Liver (tissue), 10 donors: ENCODE measurements at places on chromosomes 2 and 18. TPM values are rescaled to one million over a fixed set of nuclear protein-coding genes. Genes with fewer than 3 reads are reported as not detected.
A peak's percentile ranks its signal among the peaks of the same experiment; 100 is the strongest.

- H3K4me1 ChIP-seq = no peaks in the 10 kb centered on the region
- no peak overlapping the region for H3K27ac ChIP-seq
- H3K27me3 ChIP-seq = no peaks in the 10 kb centered on the region
- no peak for DNase-seq
Observed at GRCh38 chr18:41870817-41871216, 84.2 kb upstream of the PIK3C3 start.

- H3K4me3 ChIP-seq = no peak overlapping the region
- peaks cover 9% of the 10 kb centered on the region for H3K4me1 ChIP-seq
- no peaks in the 10 kb centered on the region for H3K27me3 ChIP-seq
- no peak overlapping the region for H3K27ac ChIP-seq
- DNase-seq = no peak
Observed at GRCh38 chr2:109124982-109125592, 3.9 kb upstream of the SH3RF3 start.

- no peaks in the 10 kb centered on the region for H3K4me1 ChIP-seq
- H3K4me3 ChIP-seq = no peak overlapping the region
Observed at GRCh38 chr2:20453087-20453486, 6.2 kb downstream of the RHOB start.

GRCh38 chr2:88188748-88189147 is 18.6 kb downstream of the THNSL2 start:
- H3K27ac ChIP-seq = no peak overlapping the region
- DNase-seq = no peak
- no peaks in the 10 kb centered on the region for H3K27me3 ChIP-seq
- H3K36me3 ChIP-seq = peaks cover 2% of the 10 kb centered on the region

- no peak for DNase-seq
- H3K27ac ChIP-seq = no peak overlapping the region
- H3K27me3 ChIP-seq = no peaks in the 10 kb centered on the region
Observed at GRCh38 chr2:227629435-227629834, 12.1 kb downstream of the SCYGR4 start.

- no peak overlapping the region for H3K27ac ChIP-seq
- no peak overlapping the region for H3K4me3 ChIP-seq
- no peak for DNase-seq
Observed at GRCh38 chr2:9941196-9941995, 10.1 kb upstream of the GRHL1 start.

DNA sequence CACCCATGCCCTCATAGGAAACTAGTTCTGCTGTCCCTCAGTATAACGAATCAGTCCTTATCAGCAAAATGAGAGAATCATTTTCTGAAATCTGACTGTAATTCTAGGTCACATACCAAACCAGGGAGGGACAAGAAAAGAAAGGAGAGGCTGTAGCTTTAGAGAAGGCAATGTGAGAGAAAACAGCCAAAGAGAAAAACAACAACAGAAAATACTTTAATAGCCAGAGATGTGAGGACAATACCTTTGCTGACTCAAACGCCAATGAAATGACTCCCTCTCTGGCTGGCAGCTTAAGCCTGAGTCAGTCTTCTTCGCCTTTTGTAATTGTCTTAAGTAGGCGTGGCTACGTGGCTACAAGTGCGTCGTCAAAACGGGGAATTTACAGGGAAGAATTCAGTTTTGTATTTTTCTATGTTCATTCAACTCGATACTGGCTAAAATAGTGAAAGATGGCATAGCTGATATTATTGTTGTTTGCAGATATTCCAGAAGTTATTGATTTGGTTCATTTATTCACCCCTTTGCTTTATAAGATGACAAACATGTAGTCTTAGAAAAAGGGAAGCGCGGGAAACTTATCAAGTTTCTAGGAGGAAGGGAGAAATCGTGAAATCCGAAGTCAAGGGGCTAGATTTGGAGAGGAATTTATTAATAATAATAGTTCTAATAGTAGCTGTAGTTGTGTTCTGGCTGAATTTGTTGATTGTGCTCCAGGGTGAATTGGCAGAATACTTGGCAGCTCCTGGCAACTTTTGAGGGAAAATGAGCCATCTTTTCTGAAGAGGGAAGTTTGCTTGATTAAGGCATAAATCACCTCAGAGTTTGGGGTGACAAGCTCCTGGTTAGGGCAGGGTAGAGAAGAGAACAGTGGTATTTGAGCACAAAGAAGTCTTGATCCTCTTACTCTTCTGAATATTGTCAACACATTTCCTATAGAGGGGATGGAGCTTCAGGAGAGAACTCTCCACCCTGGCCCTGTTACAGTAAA is at the start of gene IL1A:
Gene IL1A (minus strand): TSS at position 295 of the 991 bp plus-strand sequence. CDS start 723 bp downstream, outside the sequence.
- H3K27ac ChIP-seq = no peak within 1 kb of the TSS
- H3K27me3 ChIP-seq = no peaks in the 10 kb centered on the region
- H3K4me3 ChIP-seq = no peak within 1 kb of the TSS
- no peaks in the 10 kb centered on the region for H3K4me1 ChIP-seq
- DNase-seq = no peak

DNA sequence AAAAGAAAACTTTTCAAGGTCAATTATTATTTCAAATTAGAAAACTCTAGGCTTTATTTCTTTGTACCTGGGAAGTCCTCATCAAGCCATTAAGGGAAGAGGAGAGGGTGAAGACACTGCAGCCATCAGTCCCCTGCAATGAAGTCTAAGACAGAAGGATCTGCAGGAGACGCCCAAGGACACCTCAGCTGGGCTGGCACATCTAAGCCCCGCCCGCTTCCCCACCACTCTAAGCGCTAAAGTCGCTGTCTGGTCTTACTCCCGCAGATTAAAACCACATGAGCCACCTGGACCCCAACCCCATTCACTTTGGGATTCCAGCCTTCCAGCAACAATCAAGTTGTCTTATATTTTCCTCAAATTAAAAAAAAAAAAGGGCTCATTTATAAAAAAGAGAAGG is 104.4 kb downstream of the AFF3 start:
- no peak overlapping the region for H3K4me3 ChIP-seq
- no peaks in the 10 kb centered on the region for H3K36me3 ChIP-seq

- peak overlapping the region; percentile 80 for H3K27ac ChIP-seq
- DNase-seq = no peak
- H3K4me3 ChIP-seq = peak overlapping the region; percentile 92
- H3K36me3 ChIP-seq = no peaks in the 10 kb centered on the region
- H3K4me1 ChIP-seq = no peaks in the 10 kb centered on the region
- no peaks in the 10 kb centered on the region for H3K27me3 ChIP-seq
Observed at GRCh38 chr2:64143169-64144056, 807 bp downstream of the PELI1 start.

DNA sequence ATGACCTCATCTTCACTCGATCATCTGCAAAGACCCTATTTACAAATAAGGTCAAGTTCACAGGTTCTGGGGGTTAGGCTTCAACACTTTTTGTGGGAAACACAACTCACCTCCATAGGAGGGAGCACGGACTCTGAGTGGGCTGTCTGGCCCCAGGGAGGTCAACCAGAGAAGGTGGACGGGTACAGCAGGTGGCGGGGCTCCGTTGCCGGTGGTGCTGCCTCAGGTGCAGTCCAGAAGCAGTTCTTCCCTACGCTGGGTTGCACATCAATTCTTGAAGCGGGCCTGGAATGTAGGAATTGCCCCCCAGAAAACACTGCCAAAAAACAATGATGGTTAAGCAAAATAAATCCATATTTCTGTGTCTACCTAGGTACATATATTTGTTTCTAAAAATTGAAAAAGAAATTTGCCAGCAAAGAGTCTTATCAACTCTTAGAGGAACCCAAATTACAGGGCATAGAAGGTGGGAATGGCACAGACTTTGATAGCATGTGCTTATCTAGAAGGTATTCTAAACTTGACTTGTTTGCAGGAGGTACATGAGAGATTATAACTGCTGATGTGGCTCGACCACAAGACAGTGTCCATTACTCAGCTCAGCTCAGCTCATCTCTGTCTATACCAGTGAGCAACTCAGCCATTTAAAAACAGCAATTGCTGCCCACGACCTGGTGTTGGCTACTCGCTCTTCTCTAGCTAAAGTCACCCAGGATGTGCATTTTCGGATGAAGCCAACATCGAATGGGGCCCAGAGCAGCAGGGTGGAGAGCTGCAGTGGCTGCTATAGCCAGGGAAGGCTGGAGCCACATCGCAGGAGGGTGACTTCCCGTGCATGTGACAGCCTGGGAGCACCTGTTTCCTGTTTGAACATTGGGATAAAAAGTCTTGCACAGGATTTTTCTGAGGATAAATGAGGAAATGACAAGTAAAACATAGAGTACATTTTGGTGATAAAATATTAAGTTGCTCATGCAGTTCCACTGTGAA is 128.7 kb downstream of the RNF144A start:
- H3K27me3 ChIP-seq = no peaks in the 10 kb centered on the region
- no peaks in the 10 kb centered on the region for H3K4me1 ChIP-seq
- no peaks in the 10 kb centered on the region for H3K36me3 ChIP-seq
- H3K4me3 ChIP-seq = no peak overlapping the region
- H3K27ac ChIP-seq = no peak overlapping the region

DNA sequence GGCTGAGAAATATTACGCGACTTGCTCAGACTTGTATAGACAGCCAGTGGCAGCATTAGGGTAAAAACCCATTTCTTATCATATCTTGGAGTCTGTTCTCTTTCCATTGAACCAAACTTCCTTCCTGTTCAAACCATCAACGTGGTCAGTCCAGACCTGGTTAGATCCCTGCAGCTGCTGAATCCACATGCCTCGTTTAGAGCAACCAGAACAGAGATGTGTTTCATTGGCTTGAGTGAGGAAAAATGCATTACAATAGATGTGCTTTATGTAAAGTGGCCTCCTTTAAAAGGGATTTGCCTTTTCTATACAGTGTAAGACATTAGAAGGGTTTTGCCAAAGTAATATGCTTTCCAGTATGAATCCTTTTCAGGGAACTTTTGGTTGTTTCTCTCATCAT is 232.4 kb downstream of the MEIS1 start:
- H3K4me1 ChIP-seq = no peaks in the 10 kb centered on the region
- peaks cover 7% of the 10 kb centered on the region for H3K27me3 ChIP-seq
- H3K36me3 ChIP-seq = no peaks in the 10 kb centered on the region
- DNase-seq = no peak

DNA sequence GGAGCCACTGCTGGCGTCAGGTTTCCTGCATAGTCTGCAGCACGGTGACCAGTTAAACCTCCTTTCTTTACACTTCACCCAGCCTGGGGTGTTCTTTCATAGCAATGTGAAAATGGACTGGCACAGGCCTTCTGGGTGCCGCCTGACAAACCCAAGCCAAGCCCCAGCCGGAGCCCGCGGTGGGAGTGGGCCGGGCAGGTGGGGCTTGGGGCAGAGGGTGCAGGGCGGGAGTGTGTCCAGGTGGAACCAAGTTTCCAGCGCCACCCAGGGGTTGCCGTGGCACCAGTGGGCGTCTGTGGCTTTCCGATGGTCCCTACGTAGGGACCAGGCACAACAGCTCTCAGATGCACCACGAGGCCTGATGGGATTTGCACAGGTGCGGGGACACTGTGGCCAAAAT is 75.8 kb downstream of the RTP5 start:
- H3K4me3 ChIP-seq = no peak overlapping the region
- peaks cover 17% of the 10 kb centered on the region for H3K4me1 ChIP-seq
- H3K36me3 ChIP-seq = no peaks in the 10 kb centered on the region

DNA sequence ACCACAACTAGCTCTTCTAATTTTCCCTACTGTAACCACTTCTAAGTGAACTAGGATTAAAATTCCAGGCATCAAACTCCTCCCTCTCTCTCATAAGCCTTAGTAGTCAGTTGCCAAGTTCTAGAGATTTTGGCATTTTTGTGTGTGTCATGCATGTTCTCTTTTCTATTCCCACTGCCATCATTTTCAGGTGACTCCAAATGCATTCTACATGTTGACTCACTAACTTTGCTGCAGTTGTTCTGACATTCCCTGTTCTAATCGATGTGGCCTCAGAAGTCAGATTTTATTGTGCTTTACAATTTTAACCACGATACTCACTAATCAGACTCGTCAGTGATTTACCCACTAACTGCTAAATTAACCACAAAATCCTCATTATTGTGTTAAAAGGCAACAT is 13.3 kb downstream of the DSC1 start:
- H3K4me3 ChIP-seq = no peak overlapping the region
- H3K36me3 ChIP-seq = no peaks in the 10 kb centered on the region
- no peaks in the 10 kb centered on the region for H3K27me3 ChIP-seq

GRCh38 chr2:3211256-3212060 is 166.2 kb downstream of the EIPR1 start:
- no peak overlapping the region for H3K27ac ChIP-seq
- H3K4me3 ChIP-seq = no peak overlapping the region
- no peaks in the 10 kb centered on the region for H3K4me1 ChIP-seq
- H3K27me3 ChIP-seq = no peaks in the 10 kb centered on the region
- no peak for DNase-seq

- no peak overlapping the region for H3K4me3 ChIP-seq
- H3K27ac ChIP-seq = no peak overlapping the region
- peaks cover 6% of the 10 kb centered on the region for H3K36me3 ChIP-seq
- no peak for DNase-seq
- no peaks in the 10 kb centered on the region for H3K27me3 ChIP-seq
Observed at GRCh38 chr18:2963048-2963447, 49.9 kb downstream of the LPIN2 start.

GRCh38 chr2:97005353-97005752 is 19.0 kb upstream of the FAM178B start:
- no peak overlapping the region for H3K4me3 ChIP-seq
- no peaks in the 10 kb centered on the region for H3K27me3 ChIP-seq

DNA sequence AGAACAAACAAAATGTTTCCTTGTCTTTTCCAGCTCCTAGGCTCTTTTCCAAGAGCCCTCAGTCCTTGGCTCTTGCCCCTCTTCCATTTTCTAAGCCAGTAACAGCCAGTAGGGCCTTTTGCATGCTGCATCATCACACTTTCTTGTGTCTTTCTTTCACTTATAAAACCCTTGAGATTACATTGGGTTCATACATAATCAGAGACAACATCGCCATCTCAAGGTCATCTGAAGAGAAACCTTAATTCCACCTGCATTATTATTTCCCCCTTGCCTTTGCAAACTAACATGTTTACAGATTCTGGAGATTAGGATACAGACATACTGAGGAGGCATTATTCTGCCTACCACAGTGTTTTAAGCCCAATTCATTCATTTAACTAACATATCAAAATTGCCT is 697.3 kb downstream of the TRIB2 start:
- no peaks in the 10 kb centered on the region for H3K27me3 ChIP-seq
- no peaks in the 10 kb centered on the region for H3K4me1 ChIP-seq
- H3K36me3 ChIP-seq = no peaks in the 10 kb centered on the region
- no peak overlapping the region for H3K4me3 ChIP-seq

DNA sequence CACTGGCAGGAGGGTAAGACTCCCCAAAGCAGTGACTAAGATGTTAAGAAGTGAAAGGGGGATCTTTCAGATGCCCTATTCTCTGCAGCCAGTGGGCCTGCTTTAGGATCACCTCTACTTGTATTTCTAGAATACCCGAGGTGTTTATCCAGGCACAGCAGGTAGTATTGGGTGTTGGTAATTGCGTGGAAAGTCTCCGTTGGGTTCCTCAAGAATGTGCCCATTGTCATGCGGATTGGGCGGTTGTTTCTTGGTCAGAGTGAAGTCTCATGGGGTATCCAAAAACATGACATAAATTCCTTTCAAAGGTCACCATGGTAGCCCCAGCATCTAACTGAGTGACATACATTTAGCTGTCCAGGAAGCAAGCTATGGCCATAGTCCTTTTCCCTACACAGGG is 308.8 kb downstream of the RPIA start:
- no peak for DNase-seq
- no peaks in the 10 kb centered on the region for H3K27me3 ChIP-seq
- no peak overlapping the region for H3K4me3 ChIP-seq
- no peaks in the 10 kb centered on the region for H3K4me1 ChIP-seq

The ZNF385B gene
- 7.2 TPM for polyA plus RNA-seq

The MROH2A gene
- polyA plus RNA-seq = 0.28 TPM

The VIT gene
- not detected for polyA plus RNA-seq

The CELF4 gene
- not detected for polyA plus RNA-seq

The PROC gene
- polyA plus RNA-seq = 407 TPM

The PAX3 gene
- not detected for polyA plus RNA-seq

The HOXD11 gene
- polyA plus RNA-seq = not detected
